H9 (cell line): ENCODE measurements at places on chromosomes 5 and 9. TPM values are rescaled to one million over a fixed set of nuclear protein-coding genes. Genes with fewer than 3 reads are reported as not detected.

DNA sequence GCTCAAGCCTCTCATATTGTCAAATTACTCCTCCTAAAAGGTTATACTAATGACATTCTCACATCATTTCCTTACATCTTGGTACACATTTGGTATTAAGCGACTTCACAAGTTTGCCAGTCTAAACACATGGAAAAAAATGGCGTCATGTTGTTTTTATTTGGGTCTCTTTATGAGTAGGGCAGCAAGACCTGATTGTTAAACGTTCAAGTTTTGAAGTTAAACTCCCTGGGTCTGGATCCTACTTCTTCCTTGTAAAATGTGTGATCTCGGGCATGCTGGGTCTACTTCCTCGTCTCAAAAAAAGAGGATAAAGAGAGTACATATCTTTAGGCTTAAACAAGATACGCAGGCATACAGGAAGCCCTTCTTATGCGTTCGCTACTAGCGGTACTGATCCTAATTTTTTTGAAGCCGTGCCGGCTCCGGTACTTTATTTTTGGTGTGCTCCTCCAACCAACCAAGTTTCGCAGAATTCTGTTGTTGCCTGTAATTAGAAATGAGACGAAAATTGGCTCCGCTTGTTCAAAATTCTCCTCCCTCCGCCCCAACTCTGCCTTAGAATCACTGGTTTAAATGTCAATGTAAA lies 596 bp upstream of the CDC37L1 start:
- no peaks in the 10 kb centered on the region; the same call in 1 of the 2 replicates for H3K4me1 ChIP-seq
- H3K36me3 ChIP-seq = no peaks in the 10 kb centered on the region
- H3K27me3 ChIP-seq = no peaks in the 10 kb centered on the region
- DNase-seq = no peak
- no peak overlapping the region for H3K4me3 ChIP-seq
- peak overlapping the region; percentile 96 for H3K27ac ChIP-seq

DNA sequence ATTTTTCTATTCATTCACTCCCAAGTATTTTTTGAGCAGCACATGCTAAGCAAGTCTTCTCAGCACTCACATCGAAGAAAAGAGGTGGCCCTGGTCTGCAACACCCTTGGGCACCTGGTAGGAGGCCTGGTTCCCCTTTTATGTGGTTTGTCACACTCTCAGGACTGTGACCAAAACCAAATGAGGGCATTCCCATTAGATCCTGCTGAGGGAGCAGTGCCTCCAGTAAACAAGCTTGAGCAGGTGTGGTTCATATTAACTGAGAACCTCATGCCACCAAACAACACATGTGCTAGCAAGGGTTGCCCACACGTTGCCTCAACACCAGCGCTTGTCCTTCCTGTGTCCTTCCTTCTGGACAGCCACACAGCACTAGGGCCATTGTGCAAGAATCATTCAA lies 26.9 kb upstream of the SYK start:
- H3K27ac ChIP-seq = no peak overlapping the region
- H3K27me3 ChIP-seq = no peaks in the 10 kb centered on the region
- peaks cover 5% of the 10 kb centered on the region; the same call in 1 of the 2 replicates for H3K4me1 ChIP-seq
- no peak overlapping the region for H3K4me3 ChIP-seq
- no peak for DNase-seq
- H3K36me3 ChIP-seq = peaks cover 8% of the 10 kb centered on the region

The MED7 gene
- total RNA-seq = 10.7 and 10.8 TPM in 2 replicates

GRCh38 chr5:94908889-94909480 lies 290.5 kb downstream of the SLF1 start:
- no peak overlapping the region for H3K4me3 ChIP-seq
- H3K36me3 ChIP-seq = no peaks in the 10 kb centered on the region
- DNase-seq = no peak
- H3K27me3 ChIP-seq = no peaks in the 10 kb centered on the region
- H3K27ac ChIP-seq = no peak overlapping the region

The RGS7BP gene
- 0.31 and 0.33 TPM in 2 replicates for total RNA-seq

- H3K36me3 ChIP-seq = peaks cover 12% of the 10 kb centered on the region
- peaks cover 14% of the 10 kb centered on the region for H3K4me1 ChIP-seq
- peak; percentile 82 for DNase-seq
- H3K4me3 ChIP-seq = no peak overlapping the region; the same call in 2 of the 3 replicates
- no peak overlapping the region for H3K27ac ChIP-seq
Measured at GRCh38 chr9:124880501-124880900, 18.6 kb downstream of the ARPC5L start.

GRCh38 chr5:41095324-41096101 lies 24.4 kb upstream of the MROH2B start:
- H3K27me3 ChIP-seq = no peaks in the 10 kb centered on the region
- no peak overlapping the region for H3K27ac ChIP-seq
- no peak overlapping the region for H3K4me3 ChIP-seq
- peaks cover 2% of the 10 kb centered on the region; the same call in 1 of the 2 replicates for H3K4me1 ChIP-seq
- no peaks in the 10 kb centered on the region for H3K36me3 ChIP-seq
- no peak for DNase-seq

The WNK2 gene
- 69.4 and 70.5 TPM in 2 replicates for total RNA-seq

DNA sequence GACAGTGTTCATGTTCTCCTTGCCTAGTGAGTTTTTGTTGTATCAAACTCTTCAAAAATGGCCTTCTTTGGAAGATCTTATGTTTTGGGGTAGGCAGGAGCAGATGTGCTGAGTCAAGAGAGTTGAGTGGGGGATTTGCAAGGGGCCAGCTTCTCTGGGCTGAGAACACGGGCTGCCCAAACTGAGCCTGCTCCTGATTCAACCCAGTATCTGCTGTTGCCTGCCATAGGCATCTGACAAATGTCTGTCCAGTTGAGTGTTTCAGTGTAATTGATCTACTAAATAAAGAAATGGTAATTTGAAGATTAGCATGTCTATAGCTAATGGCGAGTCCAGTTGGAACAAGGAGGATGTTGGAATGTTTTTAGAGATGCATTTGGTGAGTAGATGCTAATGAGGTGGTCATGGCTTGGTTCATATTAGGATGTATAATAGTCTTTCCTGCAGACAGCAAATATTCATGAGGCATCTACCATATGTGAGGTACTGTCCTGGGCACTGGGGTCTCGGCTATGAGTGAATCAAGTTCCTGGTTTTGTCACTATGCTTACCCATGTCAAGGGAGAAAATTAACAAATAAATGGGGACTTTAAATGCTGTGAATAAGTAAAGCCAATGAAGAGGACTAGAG lies 119.5 kb downstream of the ADCY2 start:
- H3K4me3 ChIP-seq = no peak overlapping the region
- H3K27me3 ChIP-seq = no peaks in the 10 kb centered on the region
- H3K4me1 ChIP-seq = peaks cover 12% of the 10 kb centered on the region
- no peak overlapping the region for H3K27ac ChIP-seq

The SCGB3A2 gene
- total RNA-seq = 62.5 and 66.0 TPM in 2 replicates

The CYLC2 gene
- total RNA-seq = not detected in 2 replicates

DNA sequence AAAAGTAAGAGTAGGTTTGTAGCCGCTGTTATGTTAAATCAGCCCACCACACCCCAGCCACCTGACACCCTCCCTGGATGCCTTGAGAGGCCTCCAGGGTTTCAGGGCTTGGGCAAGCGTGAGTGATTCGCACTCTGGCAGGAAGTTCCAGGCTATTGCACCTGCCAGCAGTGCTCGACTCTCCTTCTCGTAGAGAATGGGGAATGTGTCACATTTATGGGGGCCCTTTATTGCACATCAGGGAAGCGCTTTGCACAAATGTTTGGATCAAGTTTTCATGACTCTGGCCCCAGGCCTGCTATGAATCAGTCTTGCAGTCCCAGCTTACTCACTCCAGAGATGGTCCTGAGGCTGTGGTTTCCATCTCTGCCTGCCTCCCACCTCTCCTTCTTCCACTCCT lies 66.1 kb upstream of the ADRA1B start:
- no peaks in the 10 kb centered on the region for H3K27me3 ChIP-seq
- no peak overlapping the region for H3K4me3 ChIP-seq
- DNase-seq = no peak

DNA sequence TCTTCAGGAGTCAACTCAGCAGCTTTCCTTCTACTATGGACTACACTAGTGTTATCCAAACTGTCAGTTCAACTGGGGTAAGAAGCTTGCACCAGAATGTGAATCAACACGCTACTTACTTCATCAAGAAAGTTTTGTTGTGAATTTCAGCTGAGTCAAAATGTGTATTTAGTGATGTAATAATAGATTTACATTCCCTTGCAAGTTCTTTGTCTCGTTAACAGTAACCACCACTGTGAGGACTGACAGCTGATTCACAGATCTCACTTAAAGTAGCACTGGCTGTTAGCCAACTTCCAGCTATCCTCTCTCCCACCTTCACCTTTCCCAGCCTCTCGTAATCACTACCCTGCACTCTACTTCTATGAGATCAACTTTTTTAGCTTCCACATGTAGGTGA lies 445.3 kb downstream of the NTRK2 start:
- DNase-seq = no peak
- H3K27me3 ChIP-seq = no peaks in the 10 kb centered on the region
- no peaks in the 10 kb centered on the region for H3K36me3 ChIP-seq
- no peaks in the 10 kb centered on the region for H3K4me1 ChIP-seq
- no peak overlapping the region for H3K27ac ChIP-seq

The SLC36A2 gene
- total RNA-seq = 0.07 and 0.15 TPM in 2 replicates

The MARVELD2 gene
- total RNA-seq = 29.5 and 30.3 TPM in 2 replicates

DNA sequence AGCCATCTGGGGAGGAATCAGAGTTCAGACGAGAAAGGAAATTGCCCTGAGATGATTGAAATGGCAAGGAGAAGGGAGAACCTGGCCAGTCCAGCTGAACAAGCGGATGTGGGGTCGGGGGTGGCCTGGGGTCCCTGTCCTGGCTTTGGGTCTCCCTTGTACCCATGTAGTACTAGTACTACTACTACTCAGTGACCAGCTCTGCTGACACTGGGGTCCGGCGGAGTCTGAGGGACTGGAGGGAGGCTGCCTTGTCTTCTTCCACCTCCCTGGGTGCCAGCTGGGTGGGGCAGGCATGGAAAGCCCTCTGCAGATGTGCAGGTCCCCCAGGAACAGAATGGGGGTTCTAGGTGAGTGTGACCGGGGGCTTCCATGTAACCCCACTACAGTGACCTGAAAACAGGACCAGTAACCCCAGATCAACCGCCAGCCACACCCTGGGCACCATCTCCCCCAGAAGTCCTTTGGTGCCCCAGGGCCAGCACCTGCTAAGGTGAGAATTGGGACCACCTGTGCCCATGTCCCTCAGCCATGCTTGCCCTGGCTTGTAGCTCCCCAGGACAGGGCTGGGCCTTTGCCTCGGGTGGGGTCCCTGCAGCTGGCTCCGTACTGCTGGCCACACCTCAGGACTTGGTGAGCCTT lies 89.1 kb upstream of the COL5A1 start:
- H3K4me3 ChIP-seq = no peak overlapping the region
- H3K27ac ChIP-seq = no peak overlapping the region
- no peaks in the 10 kb centered on the region for H3K36me3 ChIP-seq
- H3K4me1 ChIP-seq = no peaks in the 10 kb centered on the region

The STARD4 gene
- 27.1 and 28.7 TPM in 2 replicates for total RNA-seq

GRCh38 chr9:109733690-109734089 lies 46.3 kb upstream of the PALM2AKAP2 start:
- H3K27me3 ChIP-seq = no peaks in the 10 kb centered on the region
- H3K36me3 ChIP-seq = no peaks in the 10 kb centered on the region
- no peak for DNase-seq
- H3K4me1 ChIP-seq = no peaks in the 10 kb centered on the region
- H3K27ac ChIP-seq = no peak overlapping the region

- DNase-seq = no peak
- H3K36me3 ChIP-seq = no peaks in the 10 kb centered on the region
- H3K27me3 ChIP-seq = no peaks in the 10 kb centered on the region
Measured at GRCh38 chr9:99272836-99273235, 50.8 kb downstream of the SEC61B start.

- no peak for DNase-seq
- H3K27me3 ChIP-seq = no peaks in the 10 kb centered on the region
- no peak overlapping the region for H3K4me3 ChIP-seq
- 0 out of 3 replicates have a peak, but pooled peaks cover 2% of the 10 kb centered on the region for H3K36me3 ChIP-seq
Measured at GRCh38 chr9:123400926-123401503, 45.0 kb downstream of the CRB2 start.

GRCh38 chr5:126348855-126349635 lies 74.2 kb upstream of the GRAMD2B start:
- peak overlapping the region; percentile 15; the same call in 2 of the 3 replicates for H3K4me3 ChIP-seq
- H3K27ac ChIP-seq = no peak overlapping the region
- peaks cover 3% of the 10 kb centered on the region; the same call in 1 of the 2 replicates for H3K4me1 ChIP-seq
- no peaks in the 10 kb centered on the region for H3K36me3 ChIP-seq
- H3K27me3 ChIP-seq = no peaks in the 10 kb centered on the region

The ECM2 gene
- total RNA-seq = not detected in 2 replicates

The BTNL3 gene
- not detected in 2 replicates for total RNA-seq

DNA sequence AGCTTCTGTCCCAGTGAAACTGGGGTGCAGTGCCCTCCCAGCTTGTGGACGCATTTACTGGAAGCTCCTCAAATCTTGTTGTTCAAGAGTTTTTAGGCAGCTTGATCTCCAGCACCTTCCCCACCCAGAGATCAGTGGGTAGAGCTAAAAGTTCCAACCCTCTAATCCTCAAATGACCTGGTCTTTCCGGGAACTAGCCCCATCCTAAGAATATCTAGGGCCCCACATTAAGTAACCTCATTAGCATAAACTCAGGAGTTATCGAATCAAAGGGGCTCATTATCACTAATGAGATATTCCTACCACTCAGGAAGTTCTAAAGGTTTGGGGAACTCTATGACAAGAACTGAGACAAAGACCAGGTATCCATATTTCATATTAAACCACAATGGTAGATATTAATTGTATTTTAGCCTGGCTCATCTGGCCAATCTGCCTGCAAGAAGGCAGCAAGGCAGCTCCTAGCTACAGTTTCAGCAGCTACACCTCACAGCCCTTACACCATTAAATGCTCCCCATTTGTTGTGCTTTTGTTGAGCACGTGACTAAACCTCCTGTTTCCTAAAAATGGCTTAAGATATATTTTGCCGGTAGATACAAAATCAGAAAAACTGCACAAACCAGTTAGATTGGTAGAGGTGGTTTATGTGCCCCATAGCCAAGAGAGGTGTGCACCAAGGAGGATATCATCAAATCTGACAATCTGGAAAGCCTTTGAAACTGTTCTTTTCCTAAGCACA lies 24.6 kb upstream of the SLC22A5 start:
- no peaks in the 10 kb centered on the region for H3K27me3 ChIP-seq
- no peaks in the 10 kb centered on the region for H3K4me1 ChIP-seq
- peaks cover 8% of the 10 kb centered on the region for H3K36me3 ChIP-seq

DNA sequence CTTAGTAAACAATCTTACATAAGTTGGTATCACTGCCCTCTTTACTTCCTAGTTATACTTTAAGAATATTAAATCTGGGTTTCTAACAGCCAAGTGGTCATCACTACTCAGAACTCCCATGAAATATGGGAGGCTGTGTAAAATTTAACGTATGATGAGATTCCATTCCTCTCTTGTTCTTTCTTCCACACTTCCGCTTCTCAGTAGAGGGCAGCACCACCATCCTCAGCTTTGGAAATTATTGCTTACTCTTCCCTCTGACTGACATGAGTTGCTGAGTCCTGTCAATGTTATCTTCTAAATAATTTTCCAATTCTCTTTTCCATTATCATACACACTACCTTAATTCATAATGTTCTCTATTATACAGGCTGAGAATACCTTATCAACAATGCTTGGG lies 194.0 kb downstream of the RFX3 start:
- DNase-seq = no peak
- no peak overlapping the region for H3K4me3 ChIP-seq
- H3K27ac ChIP-seq = no peak overlapping the region
- no peaks in the 10 kb centered on the region; the same call in 1 of the 2 replicates for H3K4me1 ChIP-seq
- H3K36me3 ChIP-seq = no peaks in the 10 kb centered on the region; the same call in 2 of the 3 replicates
- H3K27me3 ChIP-seq = no peaks in the 10 kb centered on the region

The TAF1L gene
- total RNA-seq = not detected in 2 replicates

The FOXD4 gene
- total RNA-seq = 0.20 and 0.22 TPM in 2 replicates

The POU4F3 gene
- total RNA-seq = not detected in 2 replicates

- H3K27me3 ChIP-seq = no peaks in the 10 kb centered on the region
- DNase-seq = no peak
- H3K4me1 ChIP-seq = no peaks in the 10 kb centered on the region
- H3K36me3 ChIP-seq = no peaks in the 10 kb centered on the region
Measured at GRCh38 chr5:59829922-59830321, 63.6 kb downstream of the PDE4D start.

GRCh38 chr9:69683927-69684326 lies 11.8 kb upstream of the APBA1 start:
- no peak overlapping the region for H3K4me3 ChIP-seq
- DNase-seq = no peak
- no peaks in the 10 kb centered on the region for H3K4me1 ChIP-seq
- no peak overlapping the region for H3K27ac ChIP-seq
